Panc1 (cell line): ENCODE measurements at places on chromosomes 4 and X.

DNA sequence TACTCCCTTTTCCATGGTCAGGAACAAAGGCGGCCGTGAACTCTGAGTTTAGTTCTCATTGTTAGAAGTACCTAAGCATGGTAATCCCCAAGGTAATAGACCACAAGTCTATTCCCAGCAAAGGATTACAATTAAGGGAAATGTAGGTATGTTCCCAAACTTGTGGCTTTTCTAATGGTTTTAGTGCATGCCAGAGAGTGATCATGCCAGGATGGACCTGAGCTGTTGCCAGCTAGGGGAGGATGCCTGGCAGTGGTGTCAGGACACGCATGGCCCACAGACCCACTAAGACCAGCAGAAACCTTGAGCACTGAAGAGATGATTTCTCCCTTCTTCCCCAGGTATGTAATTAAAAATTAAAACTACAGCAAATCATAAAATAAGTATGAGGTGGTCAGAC lies 60.8 kb downstream of the COQ2 start:
- no peak for DNase-seq

DNA sequence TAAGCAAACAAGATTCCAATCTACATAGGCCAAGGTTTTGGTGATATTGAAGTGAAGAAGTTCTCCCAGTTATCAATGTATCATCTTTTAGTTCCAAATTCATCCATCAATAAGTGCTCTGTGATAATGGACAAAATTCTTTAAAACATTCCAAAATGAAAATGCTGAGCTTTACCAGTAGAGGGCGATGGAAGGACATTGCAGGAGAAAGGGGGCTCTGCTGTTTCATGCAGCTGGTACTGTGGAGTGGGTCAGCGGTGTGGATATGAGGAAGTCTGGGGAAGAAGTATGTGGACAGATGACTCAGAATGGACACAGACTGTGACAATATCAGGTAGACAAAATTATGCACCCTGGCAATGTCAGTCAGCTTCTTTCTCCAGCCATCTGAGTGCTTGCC lies 46.6 kb upstream of the HS6ST2 start:
- DNase-seq: peak; percentile 2

GRCh38 chrX:84186603-84187532 lies 1.1 kb downstream of the RPS6KA6 start:
- DNase-seq: no peak

- no peak for DNase-seq
Measured at GRCh38 chr4:55021214-55021613, 104.2 kb downstream of the KDR start.

- DNase-seq: no peak
Measured at GRCh38 chr4:94678896-94679295, 78.9 kb upstream of the BMPR1B start.

- no peak for DNase-seq
Measured at GRCh38 chrX:48468693-48469691, 1.1 kb downstream of the SLC38A5 start.

DNA sequence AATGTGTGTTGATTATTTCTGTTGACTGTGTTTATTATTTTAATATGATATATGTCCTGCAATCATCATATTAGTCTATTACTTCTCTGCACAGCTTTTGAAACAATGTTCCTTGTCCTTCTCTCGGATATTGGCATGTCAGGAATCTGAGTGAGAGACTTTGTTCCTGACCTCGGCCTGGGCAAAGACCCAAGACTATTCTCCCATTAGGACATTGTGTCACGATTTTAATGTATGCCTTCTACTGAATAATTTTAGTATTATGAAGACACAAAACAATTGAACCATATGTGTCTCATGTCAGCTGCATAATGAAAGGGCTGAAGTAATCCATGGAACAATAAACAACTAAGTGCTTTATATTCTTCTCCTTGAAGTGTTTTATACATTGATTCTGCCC lies 580.8 kb upstream of the TENM3 start:
- no peak for DNase-seq

DNA sequence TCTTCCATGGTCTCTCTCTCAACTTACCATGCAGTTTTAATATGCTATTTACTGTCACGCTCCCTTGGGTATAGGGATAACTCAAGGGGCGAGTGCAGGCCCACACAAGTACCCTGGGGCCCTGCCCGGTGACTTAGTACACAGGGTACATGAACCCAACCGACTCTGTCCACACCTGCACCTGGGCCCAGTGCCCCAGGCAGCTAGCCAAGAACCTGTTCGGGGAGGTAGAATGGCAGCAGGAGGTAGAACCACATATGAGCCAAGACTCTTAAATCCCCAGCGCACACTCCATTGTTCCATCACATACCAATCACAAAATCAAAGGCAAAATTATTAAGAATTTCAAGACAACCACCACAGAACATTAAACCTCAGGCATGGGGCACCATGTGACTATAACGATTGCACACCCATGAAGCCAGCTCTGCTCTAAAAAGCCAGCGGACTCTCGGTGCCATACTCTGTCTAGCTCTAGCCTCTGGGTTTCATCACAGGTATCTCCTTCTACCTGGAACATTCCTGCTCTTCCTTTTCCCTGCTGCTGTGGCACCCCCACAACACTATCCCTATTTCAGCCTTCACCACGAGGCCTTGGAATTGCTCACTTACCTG lies 14.6 kb downstream of the PHF8 start:
- DNase-seq: no peak

GRCh38 chr4:7665321-7665720 lies 230.6 kb upstream of the PSAPL1 start:
- no peak for DNase-seq

DNA sequence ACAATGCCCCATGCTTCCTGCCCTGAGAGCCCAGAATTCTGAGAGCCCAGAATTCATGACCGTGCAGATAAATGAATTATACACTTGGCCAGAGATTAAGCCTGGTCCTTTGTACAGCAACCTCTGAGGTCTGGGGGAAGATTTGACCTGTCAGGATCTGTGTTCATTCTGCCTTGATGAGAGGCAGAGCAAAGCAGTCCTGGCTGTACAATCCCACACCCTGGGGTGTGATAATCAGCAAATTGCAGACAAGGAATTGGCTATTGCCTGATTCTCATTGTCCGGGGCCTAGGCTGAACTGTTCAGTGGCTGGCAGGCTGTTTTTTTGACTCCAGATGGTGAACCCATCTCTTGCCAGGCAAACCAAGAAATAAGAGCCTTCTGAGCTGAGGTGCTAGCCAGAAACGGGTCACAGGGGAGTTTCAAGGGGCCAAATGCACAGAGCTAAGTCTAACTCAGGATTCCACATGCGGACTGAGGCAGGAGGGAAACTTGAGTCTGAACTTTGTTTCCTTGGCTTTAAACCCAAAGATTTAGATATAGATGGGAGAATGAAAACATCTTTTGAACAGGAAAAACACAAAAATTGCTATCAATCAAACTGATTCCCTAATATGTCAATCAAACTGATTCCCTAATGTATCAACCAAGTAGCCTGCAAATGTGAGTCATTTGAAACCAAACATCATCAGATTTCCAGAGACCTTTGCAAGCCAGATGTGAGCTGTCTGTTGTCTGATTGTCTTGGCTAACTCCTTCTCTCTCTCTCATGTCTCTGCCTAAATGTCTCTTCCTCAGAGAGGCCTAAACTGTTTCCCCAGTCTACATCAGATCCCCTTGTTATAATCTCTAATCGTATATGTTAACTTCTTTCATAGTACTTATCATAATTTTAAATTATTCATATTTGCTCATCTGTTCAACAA lies 159.3 kb downstream of the ATG4A start:
- DNase-seq: no peak

DNA sequence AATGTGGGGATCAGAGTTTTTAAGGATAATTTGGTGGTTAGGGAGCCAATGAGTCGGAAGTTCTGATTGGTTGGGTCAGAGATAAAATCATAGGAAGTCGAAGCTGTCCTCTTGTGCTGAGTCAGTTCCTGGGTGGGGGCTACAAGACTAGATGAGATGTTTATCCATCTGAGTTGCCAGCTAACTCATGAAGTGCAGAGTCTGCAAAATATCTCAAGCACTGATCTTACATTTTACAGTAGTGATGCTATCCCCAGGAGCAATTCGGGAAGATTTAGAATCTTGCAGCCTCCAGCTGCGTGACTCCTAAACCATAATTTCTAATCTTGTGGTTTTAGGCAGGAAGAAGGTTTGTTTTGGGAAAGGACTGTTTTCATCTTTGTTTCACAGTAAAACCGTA lies 565.8 kb upstream of the SPANXN1 start:
- no peak for DNase-seq

DNA sequence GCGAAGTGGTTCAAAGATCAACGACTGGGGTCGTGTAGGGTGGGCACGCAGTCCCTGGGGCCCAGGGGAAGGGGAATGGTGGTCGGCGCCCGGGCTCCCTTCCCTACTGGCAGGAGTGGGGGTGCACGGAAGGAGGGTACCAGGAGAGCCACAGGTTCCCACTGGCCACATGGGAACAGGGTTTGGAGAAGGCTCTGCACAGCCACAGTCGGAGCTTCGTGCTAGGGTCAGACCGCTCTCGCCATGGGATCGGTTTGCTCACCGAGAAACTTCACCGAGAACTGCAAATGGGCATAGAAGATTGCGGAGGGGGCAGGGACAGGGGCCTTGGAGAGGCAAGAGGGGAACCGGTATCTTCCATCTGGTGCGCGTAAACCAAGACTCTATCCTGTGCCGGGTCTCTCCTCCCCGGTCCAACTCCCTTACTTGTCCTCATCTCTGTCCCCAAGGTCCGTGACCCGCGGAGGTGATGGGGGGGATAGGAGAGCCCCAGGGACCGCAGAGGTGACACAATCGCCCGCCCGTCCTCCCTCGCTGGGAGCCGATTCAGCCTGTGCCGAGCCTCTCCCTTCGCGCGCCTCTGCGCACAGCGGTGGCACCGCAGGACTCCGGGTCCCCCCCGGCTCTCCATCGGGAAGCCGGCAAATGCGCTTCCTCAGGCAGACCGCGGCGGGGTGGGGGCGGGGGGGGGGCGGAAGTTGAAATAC lies 1.0 kb downstream of the SCD5 start:
- DNase-seq: no peak

DNA sequence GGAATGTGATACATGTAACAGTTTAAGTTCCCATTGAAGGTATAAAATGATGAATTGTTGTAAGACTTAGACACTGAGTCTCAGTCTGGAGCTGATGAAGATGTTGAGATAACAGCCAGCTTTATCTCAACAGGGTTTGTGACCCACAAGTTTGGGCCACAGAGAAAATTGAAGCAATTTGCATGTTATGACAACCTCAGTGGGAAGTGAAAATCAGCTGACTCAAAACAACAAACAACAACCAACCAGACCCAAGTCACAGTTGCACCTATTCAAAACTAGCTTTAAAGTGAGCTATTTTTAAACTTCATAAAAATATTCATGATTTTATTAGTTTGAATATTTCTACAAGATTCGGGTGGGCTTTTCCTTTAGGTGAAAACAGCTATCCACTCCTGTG lies 8.0 kb downstream of the SFRP2 start:
- no peak for DNase-seq

DNA sequence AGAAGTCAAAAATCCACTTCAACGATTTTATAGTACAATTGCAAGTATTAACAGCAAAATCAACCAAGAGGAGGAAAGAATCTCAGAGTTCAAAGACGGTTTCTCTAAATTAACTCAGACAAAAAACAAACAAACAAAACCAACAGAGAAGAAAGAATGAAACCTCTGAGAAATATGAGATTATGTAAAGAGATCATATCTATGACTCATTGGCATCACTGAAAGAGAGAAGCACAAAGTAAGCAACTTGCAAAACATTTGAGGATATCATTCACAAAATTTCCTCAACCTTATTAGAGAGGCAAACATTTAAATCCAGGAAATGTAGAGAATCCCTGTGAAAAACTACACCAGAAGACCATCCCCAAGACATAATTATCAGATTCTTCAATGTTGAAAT lies 370.4 kb downstream of the INPP4B start:
- DNase-seq: no peak
